ENCODE measurements at places on chromosomes 6 and 20.

DNA sequence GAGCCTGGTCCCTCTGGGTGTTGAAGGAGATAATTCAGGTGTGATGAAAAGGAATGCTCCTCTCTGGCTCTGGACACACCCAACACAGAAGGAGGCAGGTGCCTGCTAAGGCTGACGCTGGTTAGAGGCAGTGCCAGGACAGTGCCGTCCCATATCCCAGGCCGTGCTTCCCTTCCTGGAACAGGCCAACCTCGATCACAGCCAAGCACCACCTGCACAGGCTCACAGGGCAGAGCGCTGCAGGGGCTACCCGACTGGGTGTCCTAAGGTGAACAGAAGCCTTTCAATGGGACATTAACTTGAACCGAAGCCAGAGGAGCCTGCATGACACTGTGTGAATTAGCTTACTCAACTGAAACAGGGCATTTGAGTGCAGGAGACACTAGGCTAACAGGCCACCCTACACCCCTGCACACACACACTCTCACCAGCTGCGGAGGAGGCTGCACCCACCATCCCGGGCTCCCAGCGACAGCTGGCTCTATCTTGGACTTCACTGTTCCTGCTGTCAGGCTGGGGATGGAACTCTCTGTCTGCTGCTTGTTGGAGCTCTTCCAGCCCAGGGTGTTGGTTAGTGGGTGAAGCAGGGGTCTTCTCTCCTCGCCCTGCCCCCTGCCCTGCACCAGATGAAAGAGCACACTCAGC is 347.2 kb downstream of the TAF4 start:
- DNase-seq, result no peak

- DNase-seq, result no peak
Measured at GRCh38 chr6:144639654-144640053, 354.5 kb downstream of the UTRN start.

DNA sequence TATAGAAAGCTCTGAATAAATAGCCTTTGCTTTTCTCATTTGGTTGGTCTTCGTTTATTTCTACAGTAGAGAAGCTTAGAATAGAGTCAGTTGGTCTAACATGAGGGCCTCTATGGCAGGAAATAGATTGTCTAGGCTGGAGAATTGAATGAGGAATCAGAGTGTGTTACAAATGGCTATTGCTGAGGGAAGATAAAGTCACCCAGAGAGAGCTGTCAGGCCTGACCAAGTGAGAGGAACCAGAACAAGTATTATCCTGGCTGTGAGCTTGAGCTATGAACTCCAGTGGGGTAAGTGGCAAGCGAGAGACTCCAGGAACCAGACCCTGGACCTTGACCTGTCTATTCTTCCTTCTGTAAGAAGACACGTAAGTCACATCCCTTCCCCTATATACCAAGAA is 353.1 kb downstream of the CD83 start:
- DNase-seq, result no peak

DNA sequence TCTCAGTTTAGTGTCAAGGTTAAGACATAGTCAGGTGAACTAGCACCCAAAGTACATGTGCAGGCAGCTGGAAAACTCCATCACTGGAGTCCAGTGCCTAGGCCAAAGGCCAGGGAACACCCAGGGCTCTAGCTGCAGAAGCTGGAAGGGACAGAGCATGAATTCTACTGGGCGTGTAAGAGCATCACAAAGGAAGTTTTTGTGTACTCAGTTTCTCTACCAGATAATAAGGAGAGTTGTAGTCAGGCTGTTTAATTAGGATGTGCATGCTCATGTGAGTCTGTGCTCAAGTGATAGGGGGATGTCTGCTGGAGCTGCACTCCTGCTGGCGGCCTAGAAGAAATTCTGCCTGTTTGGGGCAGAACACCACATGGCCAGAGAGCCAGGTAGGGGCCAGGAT is 8.1 kb downstream of the L3MBTL1 start:
- no peak for DNase-seq

GRCh38 chr6:132780770-132781371 is 17.6 kb downstream of the SLC18B1 start:
- no peak for DNase-seq

- DNase-seq, result peak; percentile 14
Measured at GRCh38 chr6:118894425-118895260, 691 bp downstream of the ASF1A start.

DNA sequence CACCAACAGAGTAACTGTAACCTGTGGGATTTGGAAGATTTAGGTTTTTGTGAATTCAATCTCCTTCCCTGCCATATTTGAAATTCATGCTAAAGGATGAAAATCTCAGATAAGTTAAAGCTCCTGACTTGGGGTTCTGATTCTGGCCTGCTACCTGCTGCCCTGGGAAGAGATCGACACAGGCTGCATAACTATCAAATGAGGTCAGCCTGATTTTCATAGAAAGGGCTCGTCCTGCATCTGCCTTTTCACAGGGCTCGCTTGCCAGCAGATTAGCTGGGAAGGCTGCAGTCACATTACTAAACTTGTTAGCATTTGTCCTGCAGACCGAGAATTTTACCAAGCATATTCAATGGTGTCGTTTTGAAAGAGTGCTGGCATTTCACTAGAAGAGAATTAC is 14.6 kb downstream of the GCLC start:
- DNase-seq, result no peak

DNA sequence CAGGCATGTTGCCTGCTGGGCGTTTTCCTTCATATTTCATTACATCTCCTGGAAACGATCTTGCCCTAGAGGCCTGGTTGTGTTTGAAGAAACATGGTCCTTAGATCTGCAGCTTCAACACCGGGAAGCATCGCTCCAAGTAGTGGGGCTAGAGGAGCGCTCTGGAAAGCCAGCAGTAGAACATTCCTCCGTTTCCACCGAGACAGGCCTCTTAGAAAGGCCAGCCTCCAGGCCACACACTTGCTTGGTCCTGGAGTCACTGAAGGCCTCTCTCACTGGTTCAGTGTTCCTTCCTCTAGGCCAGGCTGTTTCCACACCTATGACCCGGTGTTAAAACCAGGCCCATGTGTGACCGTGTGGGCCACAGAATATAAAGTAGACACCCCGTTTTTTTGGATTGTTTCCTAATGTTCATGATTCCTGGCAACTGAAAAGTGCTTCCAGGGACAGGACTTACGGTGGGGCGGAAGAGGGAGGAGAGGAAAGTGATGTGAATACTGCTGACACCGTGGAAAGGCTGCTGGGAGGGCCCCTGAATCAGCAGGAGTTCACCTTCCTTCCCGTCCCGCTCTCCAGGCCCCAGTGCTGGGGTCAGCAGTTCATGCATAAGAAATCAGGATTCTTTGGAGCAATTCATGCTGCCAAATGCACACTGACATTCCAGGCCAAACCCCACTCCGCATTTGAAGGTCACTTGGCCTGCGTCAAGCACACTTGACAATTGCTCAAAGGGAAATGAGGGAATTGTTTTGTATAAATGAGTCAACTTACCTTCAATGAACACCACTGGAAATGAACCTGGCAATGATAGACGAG is 83.8 kb downstream of the IYD start:
- DNase-seq, result no peak

- no peak for DNase-seq
Measured at GRCh38 chr20:7406671-7407070, 533.6 kb downstream of the HAO1 start.

- DNase-seq, result no peak
Measured at GRCh38 chr6:54060286-54060685, 51.0 kb upstream of the MLIP start.

DNA sequence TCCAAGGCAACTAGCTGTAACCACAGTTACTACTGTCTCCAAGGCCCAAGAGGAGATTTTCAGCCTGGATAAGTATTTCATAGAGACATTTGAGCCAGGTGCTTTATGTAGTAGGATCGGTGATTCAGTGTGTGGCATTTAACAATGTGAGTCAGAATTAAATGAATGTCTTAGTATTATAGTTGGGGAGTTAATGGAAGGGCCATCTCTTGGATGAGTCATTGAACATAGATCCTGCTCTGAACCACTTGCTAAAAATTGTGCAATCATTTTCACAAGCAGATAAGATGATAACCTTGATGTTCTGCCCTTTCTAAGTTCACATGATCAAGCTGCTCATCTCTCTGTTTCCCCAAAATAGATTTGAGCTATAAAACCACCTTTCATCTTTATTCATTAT is 668.9 kb upstream of the CITED2 start:
- no peak for DNase-seq

DNA sequence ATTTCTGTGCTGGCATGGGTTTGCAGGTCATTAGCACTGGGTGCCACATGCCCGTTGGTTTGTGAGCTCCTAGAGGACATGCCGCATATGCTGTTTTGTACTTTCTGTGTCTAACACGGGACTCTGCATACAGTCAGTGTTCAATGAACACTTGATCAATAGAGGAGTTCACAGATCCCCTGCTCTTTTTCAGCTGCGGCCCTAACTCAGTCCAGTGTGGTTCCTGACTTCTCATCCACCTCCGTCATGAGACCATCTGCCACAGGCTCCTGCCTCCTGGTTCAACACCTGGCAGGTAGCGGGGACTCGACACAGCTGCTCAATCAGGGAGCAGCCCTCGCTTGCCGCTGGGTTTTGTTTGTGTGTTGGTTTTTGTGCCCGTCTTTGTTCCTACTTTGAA is 13.8 kb upstream of the BMP7 start:
- no peak for DNase-seq

GRCh38 chr6:105324386-105324950 is 78.4 kb downstream of the PREP start:
- no peak for DNase-seq

DNA sequence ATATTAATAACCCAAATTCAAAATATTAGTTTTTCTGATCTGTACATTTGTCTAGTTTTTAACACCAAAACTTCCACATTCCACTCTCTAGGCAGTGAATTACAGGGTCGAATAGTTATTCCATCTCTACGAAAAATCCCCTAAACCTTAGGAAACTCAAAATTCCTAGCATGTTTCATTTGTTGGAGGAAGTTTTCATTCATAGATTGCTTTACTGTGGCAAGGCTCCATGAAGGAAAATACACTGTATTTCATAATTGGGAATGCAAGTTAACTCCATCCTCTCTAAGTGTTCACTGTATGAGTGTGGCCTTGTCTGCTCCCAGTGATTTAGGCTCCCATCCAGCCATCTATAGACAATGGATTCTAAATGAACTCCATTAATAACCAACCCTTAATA is 296.1 kb downstream of the TENT5A start:
- no peak for DNase-seq

GRCh38 chr20:34240693-34241615 is at the start of gene ASIP:
TSS of gene ASIP (plus strand) at chr20:34241423. CDS start at chr20:34260375, 18,952 bp downstream.
- no peak for DNase-seq

- no peak for DNase-seq
Measured at GRCh38 chr20:10634211-10634610, 39.6 kb downstream of the JAG1 start.

- peak; percentile 4 for DNase-seq
Measured at GRCh38 chr6:69866770-69867638, 648 bp downstream of the COL19A1 start.

GRCh38 chr20:16520154-16520553 is 53.1 kb downstream of the KIF16B start:
- DNase-seq, result no peak

- DNase-seq, result no peak
Measured at GRCh38 chr6:110137924-110138887, 41.3 kb downstream of the WASF1 start.

- DNase-seq, result no peak
Measured at GRCh38 chr6:112203577-112204349, 50.6 kb downstream of the LAMA4 start.

DNA sequence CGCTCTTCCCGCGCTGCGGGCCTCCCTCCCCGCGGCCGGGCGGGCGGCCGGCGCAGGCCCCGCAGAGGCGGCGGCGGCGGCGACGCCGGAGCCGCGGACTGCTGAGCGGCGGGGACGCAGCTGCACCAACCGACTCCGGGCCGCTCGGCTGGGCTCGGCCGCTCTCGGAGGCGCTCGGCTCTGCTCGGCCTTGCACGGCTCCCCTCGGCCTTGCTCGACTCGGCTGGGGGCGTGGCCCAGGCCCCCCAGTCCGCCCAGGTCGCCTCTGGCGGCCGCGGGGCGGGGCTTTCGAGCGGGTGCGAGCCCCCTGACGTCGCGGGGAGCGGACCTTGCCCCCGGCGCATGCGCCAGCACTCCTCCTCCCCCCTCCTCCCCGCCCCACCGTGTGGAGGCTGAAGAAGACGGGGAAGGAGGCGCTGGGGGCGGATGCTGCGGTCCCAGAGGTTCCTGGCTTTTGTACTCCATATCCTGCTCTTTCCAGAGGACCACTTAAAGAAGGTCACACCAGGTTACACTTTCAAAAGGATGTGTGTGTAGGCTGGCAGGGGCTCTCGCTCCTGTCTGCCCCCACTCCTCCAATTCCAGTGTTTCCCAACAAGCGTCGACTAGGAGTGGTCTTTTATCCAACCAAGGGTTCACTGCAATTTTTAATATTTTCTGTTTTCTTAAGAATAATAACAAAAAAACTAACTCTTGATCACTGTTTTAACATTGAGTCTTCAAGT is at the start of gene ZHX3:
ZHX3 (minus strand) TSS at position 186 of the 725 bp plus-strand sequence. CDS start 112,815 bp downstream, outside the sequence.
- DNase-seq, result peak; percentile 94

- no peak for DNase-seq
Measured at GRCh38 chr6:11805259-11806053, 26.9 kb upstream of the ADTRP start.

DNA sequence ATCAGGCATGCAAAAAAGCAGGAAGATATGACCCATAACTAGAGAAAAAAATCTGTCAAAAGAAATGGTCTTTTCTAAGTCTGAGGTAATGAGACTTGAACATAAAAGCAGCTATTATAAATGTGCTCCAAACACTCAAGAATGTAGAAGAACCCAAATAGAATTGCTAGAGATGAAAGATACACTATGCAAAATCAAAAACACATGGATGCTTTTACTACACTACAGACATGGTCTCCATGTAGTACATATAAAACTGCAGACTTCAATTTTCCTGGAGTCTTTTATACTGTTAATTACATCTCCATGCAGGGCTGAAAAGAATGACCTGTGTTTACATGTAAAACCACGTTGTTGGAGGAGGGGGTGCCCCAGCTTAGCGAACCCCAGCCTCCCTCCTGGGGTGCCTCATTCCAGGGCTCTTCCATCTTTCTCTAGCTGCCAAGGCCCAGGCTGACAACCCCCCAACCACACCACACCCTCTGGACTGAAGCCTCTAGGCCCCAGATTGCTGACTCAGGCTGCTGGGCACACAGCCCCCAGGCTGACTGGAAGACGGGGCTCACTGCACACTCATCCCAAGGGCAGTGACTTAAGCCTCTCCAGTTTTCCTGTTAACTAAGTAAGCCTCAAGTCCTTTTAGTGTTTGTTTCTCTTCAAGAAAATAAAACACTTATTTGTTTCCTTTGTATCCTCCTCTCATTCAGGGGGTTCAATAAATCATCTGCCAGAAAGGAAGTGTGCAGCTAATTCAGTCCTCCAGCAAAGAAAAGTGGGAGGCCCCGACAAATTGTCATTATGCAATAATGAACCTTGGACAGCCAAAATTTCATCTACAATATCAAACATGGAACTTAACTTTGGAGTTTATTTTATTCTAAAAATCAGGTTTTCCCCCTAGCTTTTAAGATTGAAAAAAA is 26.0 kb upstream of the PLAGL1 start:
- no peak for DNase-seq

GRCh38 chr6:12289933-12290820 is at the start of gene EDN1:
TSS of gene EDN1 (plus strand) at chr6:12290361. CDS start at chr6:12290630, 269 bp downstream.
- DNase-seq, result no peak

DNA sequence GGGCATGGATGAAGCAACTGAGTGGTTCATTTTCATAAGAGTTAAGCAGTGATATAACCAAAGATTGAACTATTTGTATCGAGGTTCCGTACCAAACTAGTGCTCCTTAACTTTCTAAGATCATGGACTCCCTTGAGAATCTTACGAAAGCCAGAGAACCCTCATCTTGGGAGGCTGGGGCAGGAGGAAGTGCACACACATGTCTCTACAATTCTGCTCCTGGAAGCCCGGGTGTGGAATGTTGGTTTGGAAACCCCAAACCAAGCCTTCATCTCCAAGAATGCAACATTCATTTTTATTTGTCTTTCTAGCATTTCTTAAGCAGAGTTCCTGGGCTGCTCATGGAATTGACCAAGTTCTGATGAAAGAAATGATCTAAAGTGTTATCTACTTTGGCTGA is 250.5 kb upstream of the PRND start:
- no peak for DNase-seq
